ENCODE measurements at places on chromosomes 16 and 17.

DNA sequence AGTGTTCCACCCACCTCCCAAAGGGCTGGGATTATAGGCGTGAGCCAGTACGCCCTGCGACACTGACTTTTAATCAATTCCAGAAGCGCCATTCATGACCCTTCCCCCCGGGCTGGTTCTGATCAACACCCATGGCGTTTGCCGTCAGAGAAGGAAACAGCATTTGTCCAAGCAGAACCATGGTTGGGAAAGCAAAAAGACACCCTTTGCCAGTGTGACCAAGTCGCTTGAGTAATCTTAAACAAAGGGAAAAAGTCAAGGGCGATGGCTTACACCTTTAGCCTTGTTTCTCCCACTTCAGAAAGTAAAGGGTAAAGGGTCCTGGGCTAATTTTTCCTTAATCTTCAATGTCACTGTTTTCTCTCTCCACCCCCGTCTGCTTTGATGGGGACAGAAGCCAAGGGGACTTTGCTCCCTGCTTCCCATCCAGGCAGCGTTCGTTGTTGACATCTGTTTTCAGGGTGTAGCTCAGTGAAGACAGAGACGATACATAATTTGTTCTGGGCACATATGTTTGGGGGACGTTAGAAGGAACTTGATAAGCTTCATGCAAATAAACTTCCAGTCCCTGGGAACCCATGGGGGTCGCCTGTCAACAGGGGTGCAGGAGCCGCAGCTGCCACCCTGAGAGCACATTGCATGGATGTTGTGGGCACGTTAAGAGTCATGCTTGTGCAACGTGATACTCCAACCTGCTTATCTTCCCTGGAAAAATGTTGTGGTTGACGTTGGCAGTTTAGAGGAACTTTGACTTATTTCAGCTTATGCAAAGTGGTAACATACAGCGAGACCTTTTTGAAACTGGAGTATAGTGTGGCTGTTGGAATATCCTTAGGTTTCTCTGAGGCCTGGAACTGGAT is 50.6 kb upstream of the TANGO6 start:
- no peak for DNase-seq

DNA sequence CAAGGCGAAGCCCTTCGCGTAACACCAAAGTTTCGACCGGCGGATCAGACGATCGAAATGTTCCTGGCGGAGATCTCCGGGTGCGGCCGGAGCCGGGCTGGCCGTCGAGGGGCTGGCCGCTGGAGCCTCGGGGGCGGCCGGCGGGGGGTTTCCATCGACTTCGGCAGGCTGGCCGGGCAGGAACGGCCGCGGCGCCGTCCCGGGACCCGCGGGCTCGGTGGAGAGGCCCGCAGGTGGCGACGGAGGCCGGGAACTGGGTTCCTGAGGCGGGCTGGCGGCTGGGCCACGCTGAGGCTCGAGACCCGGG is 1.1 kb downstream of the EPOP start:
- no peak for DNase-seq

- no peak for DNase-seq
Measured at GRCh38 chr17:63478814-63479494, 2.1 kb downstream of the ACE start.

GRCh38 chr16:82773018-82773417 is 146.2 kb downstream of the CDH13 start:
- no peak for DNase-seq

GRCh38 chr16:627454-628239 is 3.1 kb upstream of the WFIKKN1 start:
- DNase-seq = no peak

DNA sequence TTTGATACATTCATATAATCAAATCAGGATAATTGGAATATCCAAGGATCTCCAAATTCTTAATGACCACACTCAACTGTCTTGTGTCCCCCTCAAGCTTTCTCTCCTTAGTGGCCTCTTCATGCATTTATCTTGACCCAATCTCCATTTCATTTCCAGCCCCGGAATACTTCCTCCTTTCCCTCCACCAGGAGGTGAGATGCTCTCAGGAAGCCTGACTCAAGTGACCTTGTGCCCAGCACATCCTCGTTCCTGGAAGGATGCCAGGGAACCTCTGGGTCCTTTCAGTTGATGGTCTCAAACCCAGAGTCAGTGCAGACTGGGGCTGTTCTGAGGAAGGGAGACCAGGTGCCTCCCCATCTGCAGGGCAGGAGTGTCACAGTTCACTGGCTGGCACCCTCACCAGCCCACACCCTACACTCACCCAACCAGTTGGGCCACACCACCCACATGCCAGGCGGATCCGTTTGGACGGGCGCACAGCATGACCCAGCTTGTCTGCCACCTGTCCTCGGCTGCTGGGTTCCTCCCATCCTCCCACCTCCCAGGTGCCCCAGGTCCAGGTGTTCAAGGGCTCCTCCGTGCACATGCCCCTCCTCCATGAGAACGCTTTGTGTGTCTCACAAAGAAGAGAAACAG is 14.0 kb upstream of the EMP2 start:
- DNase-seq = no peak

- no peak for DNase-seq
Measured at GRCh38 chr17:81925860-81926450, 1.6 kb downstream of the MAFG start.

DNA sequence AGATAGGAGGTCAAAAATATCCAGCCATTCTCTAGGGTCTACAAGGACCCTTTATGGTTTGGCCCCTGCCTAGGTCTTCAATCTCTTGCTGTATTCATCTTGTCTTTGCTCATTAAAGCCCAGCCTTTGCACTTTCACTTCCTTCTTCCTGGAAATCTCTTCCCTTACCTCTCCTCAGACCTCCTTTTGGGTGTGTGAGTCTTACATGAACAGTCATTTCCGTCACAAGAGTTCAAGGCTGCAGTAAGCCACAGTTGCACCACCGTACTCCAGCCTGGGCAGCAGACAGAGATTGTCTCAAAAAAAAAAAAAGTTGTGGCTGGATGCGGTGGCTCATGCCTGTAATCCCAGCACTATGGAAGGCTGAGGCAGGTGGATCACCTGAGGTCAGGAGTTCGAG is 6.0 kb upstream of the ATP1B2 start:
- DNase-seq = no peak

DNA sequence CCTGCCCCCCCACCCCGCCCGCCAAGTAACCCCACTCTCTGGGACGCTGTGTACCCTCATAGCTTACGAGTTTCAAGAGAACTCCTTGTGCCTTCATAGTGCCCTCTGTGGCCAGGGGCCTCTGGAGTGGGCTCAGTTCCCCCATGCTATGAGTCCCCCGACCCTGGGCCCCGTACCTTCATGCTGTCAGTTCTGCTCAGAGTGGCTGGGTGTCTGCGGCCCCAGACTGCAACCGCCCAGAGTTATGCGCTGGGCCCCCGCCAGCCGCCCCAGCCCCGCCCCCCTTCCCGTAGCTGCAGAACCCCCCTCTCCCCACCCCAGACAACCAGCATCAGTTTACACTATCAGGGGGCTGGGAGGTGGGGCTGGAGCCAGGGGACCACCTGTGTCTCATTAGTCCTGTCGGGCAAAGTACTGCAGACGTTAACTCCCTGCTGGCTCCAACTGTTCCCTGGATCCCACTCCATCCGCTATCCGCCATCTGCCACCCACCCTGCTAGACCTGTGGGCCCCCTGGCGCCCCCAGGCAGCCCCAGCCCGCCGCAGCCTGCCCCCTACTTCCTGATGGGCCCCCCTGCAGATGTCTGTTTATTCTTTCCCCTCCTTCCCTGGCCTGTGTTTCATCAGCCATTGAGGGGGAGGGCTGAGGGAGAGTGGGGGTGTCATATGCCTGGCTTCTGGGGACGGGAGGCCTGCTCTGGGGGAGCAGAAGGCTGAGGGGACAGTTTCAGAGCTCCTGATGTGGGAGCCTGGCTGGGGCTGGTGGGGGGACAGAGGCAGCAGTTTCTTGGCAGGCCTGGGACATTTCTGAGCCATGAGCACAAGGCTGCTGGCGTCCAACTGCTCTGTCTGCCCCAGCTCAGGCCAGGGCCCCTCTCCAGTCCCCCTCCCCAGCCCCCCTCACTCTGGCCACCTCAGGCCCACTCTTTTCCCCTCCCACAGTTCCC is at the start of gene MFAP4:
Gene MFAP4, minus strand, starts transcription at position 217 of the 947 bp plus-strand sequence. Its CDS starts 35 bp downstream, at position 182.
- no peak for DNase-seq

DNA sequence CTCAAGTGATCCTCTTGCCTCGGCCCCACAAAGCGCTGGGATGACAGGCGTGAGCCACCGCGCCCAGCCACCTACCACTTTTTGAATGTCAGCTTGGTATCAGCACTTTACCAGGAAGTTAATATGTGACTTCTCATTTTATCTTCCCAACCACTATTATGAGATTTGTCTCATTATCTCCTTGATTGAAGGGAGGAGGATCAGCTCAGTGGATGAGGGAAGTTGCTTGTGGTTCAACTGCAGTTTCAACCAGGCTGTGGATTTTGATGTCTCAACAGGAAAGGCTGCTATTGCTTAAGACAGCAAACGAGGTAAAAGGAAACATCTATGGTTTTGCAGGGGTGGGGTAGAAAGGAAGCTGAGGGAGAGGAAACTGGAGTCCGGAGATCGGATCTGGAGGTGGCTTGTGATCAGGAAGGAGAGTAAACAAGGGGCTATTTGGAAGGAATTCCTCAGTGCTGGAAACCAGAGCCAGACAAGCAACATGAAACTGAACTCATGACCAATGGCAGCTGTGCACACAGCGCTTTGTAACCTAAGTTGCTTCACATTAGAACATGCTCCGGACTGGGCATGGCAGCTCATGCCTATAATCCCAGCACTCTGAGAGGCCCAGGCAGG is 180.5 kb downstream of the VPS53 start:
- DNase-seq = no peak

- DNase-seq = no peak
Measured at GRCh38 chr17:82687375-82687861, 11.1 kb downstream of the RAB40B start.

GRCh38 chr16:17829811-17830210 is 359.1 kb upstream of the XYLT1 start:
- DNase-seq = no peak

DNA sequence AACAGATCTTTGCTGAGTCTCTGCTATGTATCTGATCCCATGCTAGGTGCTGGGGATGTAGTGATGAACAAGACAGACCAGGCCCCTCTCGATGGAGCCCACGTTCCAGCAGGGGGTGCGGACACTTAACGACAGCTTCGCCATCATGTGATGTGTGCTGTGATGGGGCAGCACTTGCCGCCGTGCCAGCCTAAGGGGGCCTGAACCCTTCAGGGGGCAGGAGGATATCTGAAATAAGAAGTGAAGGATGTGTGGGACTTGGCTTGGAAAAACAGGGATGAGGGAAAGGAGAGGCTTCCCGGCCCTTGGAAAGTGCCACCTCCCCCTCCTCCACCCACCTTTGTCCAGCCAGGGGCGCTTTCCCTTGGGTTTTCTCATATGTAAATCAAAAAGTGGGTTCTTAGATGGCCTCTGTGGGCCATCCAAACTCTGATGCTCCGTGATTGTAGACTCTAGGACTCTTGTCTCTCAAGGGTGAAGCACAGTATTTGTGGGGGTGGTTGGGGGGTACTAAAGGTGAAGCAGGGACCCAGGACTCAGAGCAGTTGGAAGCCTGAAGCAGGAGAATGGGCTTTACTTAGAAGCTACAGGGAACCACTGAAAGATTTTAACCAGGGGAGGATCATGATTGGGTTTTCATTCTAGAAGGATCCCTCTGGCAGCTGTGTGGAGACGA is 4.0 kb upstream of the DLX3 start:
- no peak for DNase-seq
